Liver (tissue), 10 donors: ENCODE measurements at places on chromosomes 1 and 21. TPM values are rescaled to one million over a fixed set of nuclear protein-coding genes. Genes with fewer than 3 reads are reported as not detected.

DNA sequence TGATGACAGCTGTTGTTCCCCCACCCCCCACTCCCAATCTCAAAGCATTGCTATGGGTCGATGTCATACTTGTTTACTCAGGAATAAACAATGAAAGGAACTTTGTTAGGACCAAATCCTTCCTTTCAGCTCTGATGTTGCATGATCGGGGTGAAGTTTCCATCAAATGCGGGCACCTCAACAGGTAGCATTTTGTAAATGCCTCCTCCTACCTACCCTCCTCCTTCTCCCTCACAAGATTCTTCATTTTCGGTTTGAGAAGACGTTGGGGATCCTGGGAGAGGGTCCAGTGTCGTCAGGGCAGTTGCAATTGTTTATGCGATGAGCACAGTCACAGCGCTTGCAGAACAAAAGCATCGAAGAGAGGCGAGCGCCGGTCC, 758 bp upstream of the HUNK start:
- peaks cover 6% of the 10 kb centered on the region for H3K27me3 ChIP-seq
- no peak overlapping the region for H3K27ac ChIP-seq
- H3K4me3 ChIP-seq = peak overlapping the region; percentile 65
- peaks cover 14% of the 10 kb centered on the region for H3K4me1 ChIP-seq

DNA sequence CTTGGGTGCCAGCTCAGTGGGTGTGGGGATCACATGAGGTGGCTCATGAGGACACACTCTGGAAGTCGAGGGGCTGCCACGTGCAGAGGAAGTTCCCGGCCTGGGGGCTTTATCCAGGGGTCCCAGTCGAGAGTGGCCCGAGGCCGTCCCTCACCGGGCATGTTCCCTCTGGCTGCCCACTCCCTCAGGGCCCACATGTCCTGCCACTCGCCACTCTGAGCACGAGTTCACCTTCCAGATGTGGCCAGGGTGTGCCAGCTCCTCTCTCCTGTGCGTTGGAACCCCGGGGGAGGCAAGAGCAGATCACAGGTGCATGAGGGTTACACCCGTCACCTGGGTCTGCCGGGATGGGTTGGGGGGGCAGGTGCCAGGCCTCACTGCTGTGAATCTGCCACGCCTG, 14.6 kb downstream of the TMEM201 start:
- no peak overlapping the region for H3K4me3 ChIP-seq
- H3K4me1 ChIP-seq = no peaks in the 10 kb centered on the region
- no peak for DNase-seq
- no peaks in the 10 kb centered on the region for H3K36me3 ChIP-seq
- no peak overlapping the region for H3K27ac ChIP-seq
- H3K27me3 ChIP-seq = no peaks in the 10 kb centered on the region

DPH5 gene
- 12.9 TPM for total RNA-seq

DNA sequence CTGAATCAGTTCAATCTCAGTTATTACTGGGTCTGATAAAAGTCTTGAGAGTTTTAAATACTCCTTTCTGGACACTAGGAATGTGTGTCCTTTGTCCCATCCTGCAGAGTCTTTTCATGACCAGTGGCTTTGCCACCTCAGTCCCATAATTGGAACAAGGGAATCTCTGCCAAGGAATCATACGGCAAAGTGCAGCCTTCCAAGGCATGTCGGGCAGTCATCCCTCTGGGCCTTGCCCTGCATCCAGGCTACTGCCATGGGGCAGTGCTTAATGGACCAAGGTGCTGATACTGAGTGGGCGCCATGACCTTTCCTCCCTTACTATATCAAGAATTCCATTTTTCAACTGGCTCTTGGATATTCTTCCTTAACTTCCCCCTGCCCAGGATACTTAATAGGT, 195.3 kb downstream of the ZC3H11B start:
- no peaks in the 10 kb centered on the region for H3K36me3 ChIP-seq
- peaks cover 2% of the 10 kb centered on the region for H3K4me1 ChIP-seq
- no peak for DNase-seq
- H3K27me3 ChIP-seq = no peaks in the 10 kb centered on the region
- H3K27ac ChIP-seq = no peak overlapping the region

GIPC2 gene
- 10.9 TPM for total RNA-seq

DNA sequence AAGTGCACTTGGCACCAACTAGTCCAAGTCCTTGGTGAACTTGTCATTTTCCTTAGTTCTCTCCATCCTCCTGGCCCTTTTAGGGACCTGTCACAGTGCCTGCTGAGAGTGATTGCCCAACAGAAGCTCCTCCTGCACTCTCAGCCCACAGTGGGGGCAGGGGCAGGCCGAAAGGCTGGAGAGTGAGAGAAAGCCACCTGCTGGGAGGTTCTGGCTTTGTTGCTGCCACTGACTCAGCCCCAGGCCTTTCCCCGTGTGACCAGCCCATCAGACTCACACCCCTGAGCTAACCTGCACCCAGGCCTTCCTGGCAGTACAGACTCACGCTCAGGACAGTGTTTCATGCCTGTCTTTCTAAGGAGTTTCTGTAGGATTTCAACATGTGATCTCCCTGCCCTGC, 17.1 kb upstream of the PROK1 start:
- H3K36me3 ChIP-seq = no peaks in the 10 kb centered on the region
- peak; percentile 50 for DNase-seq
- no peak overlapping the region for H3K27ac ChIP-seq
- no peaks in the 10 kb centered on the region for H3K4me1 ChIP-seq
